HCT116 (cell line): ENCODE measurements at places on chromosomes 7 and 10. TPM values are rescaled to one million over a fixed set of nuclear protein-coding genes. Genes with fewer than 3 reads are reported as not detected.

Gene OIT3
- not detected for total RNA-seq

Gene ADIRF
- 448 TPM for total RNA-seq

Gene ANKRD2
- 0.15 TPM for total RNA-seq

Gene GPAM
- 19.3 TPM for total RNA-seq

Gene TAS2R60
- total RNA-seq: not detected

Gene SLC16A12
- not detected for total RNA-seq

Gene EPHB4
- total RNA-seq: 61.1 TPM

Gene PRTFDC1
- total RNA-seq: not detected

GRCh38 chr10:89164080-89164479 lies 43.0 kb downstream of the CH25H start:
- DNase-seq: no peak
- no peaks in the 10 kb centered on the region for H3K27me3 ChIP-seq

DNA sequence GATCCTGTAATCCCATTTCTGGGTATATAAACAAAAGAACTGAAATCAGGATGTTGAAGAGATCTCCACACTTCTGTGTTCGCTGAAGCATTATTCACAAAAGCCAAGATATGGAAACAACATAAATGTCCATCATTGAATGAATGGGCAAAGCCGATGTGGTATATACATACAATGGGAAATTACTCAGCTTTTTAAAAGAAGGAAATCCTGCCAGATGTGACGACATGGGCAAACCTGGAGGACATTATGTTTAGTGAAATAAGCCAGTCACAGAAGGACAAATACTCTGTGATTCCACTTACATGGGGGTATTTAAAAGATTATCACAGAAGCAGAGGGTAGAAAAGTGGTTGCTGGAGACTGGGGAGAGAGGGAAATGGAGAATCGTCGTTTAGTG lies 23.9 kb upstream of the FAM107B start:
- no peak overlapping the region for H3K27ac ChIP-seq
- H3K4me3 ChIP-seq: no peak overlapping the region
- no peak for DNase-seq
- no peaks in the 10 kb centered on the region for H3K36me3 ChIP-seq

- DNase-seq: no peak
- no peak overlapping the region for H3K27ac ChIP-seq
- H3K27me3 ChIP-seq: no peaks in the 10 kb centered on the region
- H3K36me3 ChIP-seq: peaks cover 4% of the 10 kb centered on the region; the same call in 1 of the 2 replicates
Measured at GRCh38 chr7:5692112-5692844, 89.2 kb downstream of the RNF216 start.

- no peak overlapping the region for H3K4me3 ChIP-seq
- H3K27me3 ChIP-seq: no peaks in the 10 kb centered on the region
- H3K27ac ChIP-seq: no peak overlapping the region
- no peaks in the 10 kb centered on the region for H3K4me1 ChIP-seq
- no peaks in the 10 kb centered on the region for H3K36me3 ChIP-seq
Measured at GRCh38 chr10:47349941-47350371, 1.8 kb downstream of the RBP3 start.

GRCh38 chr7:126959649-126960048 lies 293.1 kb downstream of the GRM8 start:
- 0 out of 2 replicates have a peak, but pooled peaks cover 11% of the 10 kb centered on the region for H3K27me3 ChIP-seq
- H3K4me1 ChIP-seq: no peaks in the 10 kb centered on the region
- no peaks in the 10 kb centered on the region for H3K36me3 ChIP-seq
- no peak overlapping the region for H3K4me3 ChIP-seq

GRCh38 chr7:42770114-42770513 lies 141.8 kb downstream of the C7orf25 start:
- DNase-seq: no peak
- no peak overlapping the region for H3K27ac ChIP-seq
- H3K4me1 ChIP-seq: no peaks in the 10 kb centered on the region
- peaks cover 20% of the 10 kb centered on the region for H3K27me3 ChIP-seq
- no peaks in the 10 kb centered on the region for H3K36me3 ChIP-seq

DNA sequence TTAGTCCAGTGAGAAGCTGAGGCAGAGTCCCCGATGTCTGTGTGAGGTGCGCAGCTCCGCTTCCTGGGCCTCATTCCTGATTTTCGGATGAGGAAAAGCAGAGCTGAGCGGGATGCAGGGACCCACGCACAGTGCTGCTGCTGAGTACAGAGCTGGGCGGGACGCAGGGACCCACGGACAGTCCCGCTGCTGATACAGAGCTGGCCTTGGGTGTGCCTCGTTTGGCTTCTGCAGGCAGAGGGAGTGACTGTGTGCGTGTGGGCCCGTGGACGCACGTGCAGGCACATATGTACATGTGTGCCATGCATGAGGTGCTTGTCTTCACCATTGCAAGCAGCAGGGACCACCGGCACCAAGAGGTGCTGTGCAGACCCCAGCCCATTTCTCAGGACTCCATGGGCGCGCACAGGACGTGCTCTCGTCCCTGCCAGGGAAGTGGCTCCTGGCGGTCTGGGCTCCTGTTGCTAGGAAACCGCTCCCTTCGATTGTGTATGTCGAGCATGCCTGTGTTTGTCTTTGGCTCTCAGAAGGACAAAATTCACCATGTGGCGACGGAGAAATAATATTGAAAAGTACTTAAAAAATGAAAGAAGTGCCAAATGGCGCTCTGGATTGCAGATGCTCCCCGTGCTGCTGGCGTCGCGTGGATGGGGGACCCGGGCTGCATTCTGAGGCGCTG lies 303.8 kb upstream of the MKI67 start:
- DNase-seq: no peak
- no peaks in the 10 kb centered on the region for H3K36me3 ChIP-seq
- H3K4me3 ChIP-seq: no peak overlapping the region

- peak overlapping the region; percentile 99; the same call in 1 of the 2 replicates for H3K27ac ChIP-seq
- DNase-seq: no peak
- H3K27me3 ChIP-seq: no peaks in the 10 kb centered on the region
- H3K36me3 ChIP-seq: peaks cover 5% of the 10 kb centered on the region; the same call in 1 of the 2 replicates
- H3K4me3 ChIP-seq: no peak overlapping the region; the same call in 1 of the 2 replicates
Measured at GRCh38 chr7:100431286-100431735, 1.7 kb downstream of the MEPCE start.

DNA sequence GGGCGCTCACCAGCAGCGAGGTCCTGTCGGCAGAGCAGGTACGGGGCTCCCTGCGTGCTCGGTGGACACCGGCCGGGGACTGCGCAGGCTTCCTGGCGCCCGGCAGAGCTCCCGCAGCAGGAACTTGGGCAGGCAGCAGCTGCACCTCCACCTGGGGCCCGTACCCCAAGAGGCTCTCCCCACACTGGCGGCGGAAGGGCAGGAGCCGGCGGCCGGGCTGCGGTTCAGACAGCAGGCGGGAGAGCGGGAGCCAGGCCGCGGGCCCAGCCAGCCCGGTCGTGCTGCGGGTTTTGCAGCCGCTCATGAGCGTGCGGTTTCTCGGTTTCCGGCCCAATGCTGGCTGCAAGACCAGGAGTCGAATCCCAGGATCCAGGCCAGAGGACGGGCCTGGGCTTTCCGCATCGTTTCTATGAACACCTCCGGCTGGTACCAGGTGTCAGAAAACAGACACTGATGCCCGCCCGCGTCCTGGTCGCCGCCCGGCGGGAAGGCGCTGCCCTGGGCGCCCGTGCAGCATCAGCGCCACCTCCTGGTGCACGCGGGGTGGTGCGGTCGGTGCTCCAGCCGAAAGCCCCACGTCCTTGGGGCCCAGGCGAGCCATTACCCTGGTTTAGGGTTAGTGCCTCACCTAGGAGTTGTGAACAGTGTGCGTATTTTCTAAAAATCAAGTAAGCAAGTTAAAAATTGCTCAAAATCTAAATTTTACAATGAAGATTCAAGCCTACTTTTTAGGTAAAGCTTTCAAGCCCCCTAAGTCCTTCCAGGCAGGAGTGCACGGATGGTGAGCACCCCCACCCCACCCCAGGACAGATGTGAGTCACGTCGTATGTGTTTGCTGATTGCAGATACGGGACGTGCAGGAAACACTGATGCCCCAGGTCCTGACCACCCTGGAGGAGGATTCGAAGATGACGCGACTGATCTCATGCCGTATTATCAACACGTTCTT lies 47.4 kb upstream of the PRKAR1B start:
- H3K36me3 ChIP-seq: peaks cover 9% of the 10 kb centered on the region; the same call in 1 of the 2 replicates
- H3K27me3 ChIP-seq: no peaks in the 10 kb centered on the region
- peak; percentile 7 for DNase-seq

- H3K36me3 ChIP-seq: no peaks in the 10 kb centered on the region
- H3K27me3 ChIP-seq: no peaks in the 10 kb centered on the region
- peak overlapping the region; percentile 56 for H3K4me3 ChIP-seq
- DNase-seq: peak; percentile 34
- peaks cover 31% of the 10 kb centered on the region for H3K4me1 ChIP-seq
- peak overlapping the region; percentile 69; the same call in 1 of the 2 replicates for H3K27ac ChIP-seq
Measured at GRCh38 chr7:23598296-23598695, 1.1 kb downstream of the CCDC126 start.

GRCh38 chr10:8048281-8049008 lies 6.0 kb upstream of the GATA3 start:
- no peak for DNase-seq
- H3K36me3 ChIP-seq: no peaks in the 10 kb centered on the region
- H3K27ac ChIP-seq: no peak overlapping the region
- H3K4me3 ChIP-seq: no peak overlapping the region
- H3K4me1 ChIP-seq: peaks cover 3% of the 10 kb centered on the region; the same call in 1 of the 2 replicates

GRCh38 chr10:3668966-3669330 lies 116.1 kb downstream of the KLF6 start:
- H3K4me3 ChIP-seq: no peak overlapping the region
- H3K27me3 ChIP-seq: no peaks in the 10 kb centered on the region
- peaks cover 6% of the 10 kb centered on the region; the same call in 1 of the 2 replicates for H3K4me1 ChIP-seq

DNA sequence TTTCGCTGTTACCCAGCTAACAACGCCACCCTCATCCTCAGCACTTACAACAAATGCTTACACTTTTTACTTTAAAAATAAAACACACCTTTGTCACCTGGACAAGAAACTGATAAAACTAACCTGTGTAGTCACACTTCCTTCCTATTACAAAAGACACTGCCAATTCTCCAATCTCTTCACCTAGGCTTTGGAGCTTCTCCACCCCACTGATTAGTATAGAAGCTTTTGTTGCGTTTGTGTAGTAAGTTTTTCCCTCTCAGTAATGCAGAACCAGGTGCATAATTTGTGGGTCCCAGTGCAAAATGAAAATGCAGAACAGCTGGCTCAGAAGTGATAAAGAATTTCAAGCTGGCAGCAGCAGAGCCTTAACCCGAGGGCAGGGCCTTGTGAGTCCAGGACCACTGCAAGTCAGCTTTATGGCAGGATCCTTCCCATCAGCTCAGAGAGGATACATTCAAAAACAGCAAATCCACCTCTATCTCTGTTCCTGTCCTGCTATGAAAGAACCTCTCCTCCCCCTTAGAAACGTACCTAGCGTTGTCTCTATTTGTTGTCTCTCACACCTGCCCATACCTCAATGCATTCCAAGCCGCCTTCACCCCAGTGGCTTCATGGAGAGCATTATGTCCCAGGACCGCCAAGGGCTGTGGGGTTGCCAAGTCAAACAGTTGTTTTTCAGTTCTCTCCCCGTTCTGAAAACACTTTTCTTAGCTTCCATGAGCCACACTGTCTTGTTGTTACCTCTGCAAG lies 40.3 kb upstream of the EGFR start:
- DNase-seq: no peak
- no peaks in the 10 kb centered on the region for H3K36me3 ChIP-seq
- H3K4me3 ChIP-seq: no peak overlapping the region
- no peaks in the 10 kb centered on the region for H3K27me3 ChIP-seq
- no peak overlapping the region for H3K27ac ChIP-seq

GRCh38 chr7:134186027-134186426 lies 58.9 kb downstream of the LRGUK start:
- H3K4me1 ChIP-seq: no peaks in the 10 kb centered on the region
- H3K27ac ChIP-seq: no peak overlapping the region
- H3K36me3 ChIP-seq: no peaks in the 10 kb centered on the region
- no peak for DNase-seq

GRCh38 chr7:77416621-77417371 lies 647 bp upstream of the GSAP start:
- H3K36me3 ChIP-seq: no peaks in the 10 kb centered on the region
- H3K4me1 ChIP-seq: no peaks in the 10 kb centered on the region
- no peak for DNase-seq
- H3K27ac ChIP-seq: no peak overlapping the region
- H3K4me3 ChIP-seq: no peak overlapping the region
- H3K27me3 ChIP-seq: no peaks in the 10 kb centered on the region

DNA sequence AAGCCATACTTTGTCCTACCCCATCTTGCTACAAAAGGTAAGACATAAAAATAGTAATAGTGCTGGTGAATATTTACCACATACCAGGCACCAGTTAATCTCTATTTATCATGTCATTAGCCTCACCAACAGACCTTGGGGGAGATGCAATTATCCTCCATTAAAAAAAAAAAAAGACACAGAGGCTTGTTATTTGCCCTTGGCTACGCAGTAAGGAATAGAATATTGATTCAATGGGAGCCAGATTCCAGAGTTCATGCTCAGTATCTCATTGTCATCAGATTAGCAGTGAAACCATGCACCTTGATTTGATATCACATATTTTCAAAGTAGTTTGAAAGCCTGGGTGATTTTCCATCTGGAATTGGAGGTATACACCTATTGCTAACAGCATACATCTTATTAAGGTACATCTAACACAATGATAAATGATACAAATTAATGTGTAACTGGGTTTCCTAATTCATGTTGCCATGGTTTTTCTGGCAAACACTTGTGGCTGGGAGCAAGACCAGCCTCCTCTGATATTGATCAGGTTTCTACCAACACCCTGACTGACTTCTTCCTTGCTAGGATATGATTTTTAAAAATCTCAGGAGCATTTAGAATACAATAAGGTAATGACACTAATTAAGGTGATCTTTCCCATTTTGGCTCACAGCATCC lies 67.1 kb upstream of the PRR15 start:
- no peaks in the 10 kb centered on the region for H3K27me3 ChIP-seq
- DNase-seq: no peak
- H3K4me1 ChIP-seq: no peaks in the 10 kb centered on the region
- no peak overlapping the region for H3K27ac ChIP-seq
- no peaks in the 10 kb centered on the region for H3K36me3 ChIP-seq

DNA sequence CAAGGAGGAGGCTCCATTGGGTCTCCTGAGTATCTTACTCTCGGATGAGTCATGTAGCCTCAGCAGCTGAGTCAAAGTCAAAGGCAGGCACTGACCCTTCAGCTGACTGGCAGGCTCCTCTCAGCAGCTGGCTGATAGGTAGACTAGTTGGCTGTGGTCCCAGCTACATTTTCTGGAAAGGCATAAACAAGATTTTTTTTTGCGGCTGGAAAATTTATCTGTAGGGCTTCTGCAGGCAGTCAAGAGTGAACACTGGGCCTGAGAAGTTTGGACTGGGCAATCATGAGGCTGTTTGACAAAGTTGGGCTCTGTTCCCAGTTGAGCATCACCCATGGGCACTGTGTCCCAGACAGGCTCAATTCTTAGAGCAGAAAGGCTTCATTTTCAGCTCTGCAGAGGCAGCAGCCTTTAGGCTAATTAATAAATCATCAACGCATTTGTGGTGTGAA lies 796.2 kb downstream of the CCSER2 start:
- no peak overlapping the region for H3K27ac ChIP-seq
- H3K36me3 ChIP-seq: no peaks in the 10 kb centered on the region
- H3K4me1 ChIP-seq: no peaks in the 10 kb centered on the region
- no peak for DNase-seq

DNA sequence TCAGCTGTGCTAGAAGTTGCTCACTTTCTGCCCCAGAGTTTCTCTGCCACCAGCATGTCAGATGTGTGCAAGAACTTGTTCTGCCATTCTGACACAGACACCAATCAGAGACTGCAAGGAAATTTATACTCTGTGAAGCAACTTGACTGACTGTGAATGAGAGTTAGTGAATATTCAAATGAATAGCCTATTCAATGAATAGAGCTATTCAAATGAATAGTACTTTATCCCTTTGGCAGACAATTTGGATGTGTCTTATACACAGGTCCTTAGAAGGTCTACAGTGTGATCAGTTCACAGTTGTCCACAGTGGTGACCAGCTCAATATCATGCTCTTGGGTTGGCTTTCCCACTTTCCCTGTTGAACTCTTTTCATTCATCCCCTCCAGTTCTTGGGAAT lies 138.1 kb downstream of the MACC1 start:
- DNase-seq: no peak
- no peak overlapping the region for H3K4me3 ChIP-seq
- H3K27me3 ChIP-seq: no peaks in the 10 kb centered on the region
- H3K4me1 ChIP-seq: peaks cover 6% of the 10 kb centered on the region
